ENCODE measurements at places on chromosomes 16 and 17.

GRCh38 chr17:65627891-65628643 is 66.6 kb upstream of the AXIN2 start:
- no peak for DNase-seq

DNA sequence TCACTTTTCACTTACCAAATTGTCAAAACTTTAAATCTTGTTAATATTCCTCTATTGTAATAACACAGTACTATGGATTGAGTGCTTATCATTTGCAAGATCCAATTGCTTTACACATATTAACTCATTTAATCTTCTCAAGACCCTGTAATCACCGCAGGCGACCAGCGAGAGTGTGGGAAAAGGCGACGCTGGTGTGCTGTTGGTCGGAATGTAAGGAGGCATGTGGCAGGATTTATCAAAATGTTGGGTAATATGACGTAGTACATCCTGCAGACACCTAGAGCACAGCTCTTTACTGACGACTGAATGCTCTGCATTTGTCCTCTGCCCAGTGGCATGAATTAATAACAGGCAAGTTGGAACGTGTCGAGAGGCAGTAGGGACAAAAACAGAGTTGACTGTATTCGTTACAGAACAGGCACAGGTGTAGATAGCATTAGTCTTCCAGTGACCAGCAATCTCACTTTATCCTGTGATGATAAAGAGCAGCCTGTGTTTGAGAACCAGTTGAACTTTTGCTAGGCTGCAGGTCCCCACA is 80.3 kb downstream of the TNRC6C start:
- no peak for DNase-seq

DNA sequence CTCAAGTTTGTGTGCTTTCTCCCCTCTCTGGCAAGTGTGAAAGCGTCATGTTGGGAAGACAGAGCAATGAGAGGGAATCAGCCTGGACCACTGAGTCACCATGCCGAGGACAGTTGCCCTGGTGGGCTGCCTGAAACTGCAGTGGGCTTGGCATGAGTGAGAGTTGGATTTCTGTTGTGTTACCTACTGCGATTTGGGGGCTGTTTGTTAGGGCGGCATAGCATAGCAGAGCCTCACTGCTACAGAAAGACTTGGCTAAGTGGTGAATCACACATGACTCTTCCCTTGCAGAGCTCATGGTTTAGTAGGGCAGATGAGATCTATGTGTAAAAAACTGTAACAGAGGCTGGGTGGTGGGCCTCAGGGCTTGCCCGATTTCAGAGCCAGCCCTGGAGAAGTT is 324.6 kb downstream of the C16orf95 start:
- no peak for DNase-seq

DNA sequence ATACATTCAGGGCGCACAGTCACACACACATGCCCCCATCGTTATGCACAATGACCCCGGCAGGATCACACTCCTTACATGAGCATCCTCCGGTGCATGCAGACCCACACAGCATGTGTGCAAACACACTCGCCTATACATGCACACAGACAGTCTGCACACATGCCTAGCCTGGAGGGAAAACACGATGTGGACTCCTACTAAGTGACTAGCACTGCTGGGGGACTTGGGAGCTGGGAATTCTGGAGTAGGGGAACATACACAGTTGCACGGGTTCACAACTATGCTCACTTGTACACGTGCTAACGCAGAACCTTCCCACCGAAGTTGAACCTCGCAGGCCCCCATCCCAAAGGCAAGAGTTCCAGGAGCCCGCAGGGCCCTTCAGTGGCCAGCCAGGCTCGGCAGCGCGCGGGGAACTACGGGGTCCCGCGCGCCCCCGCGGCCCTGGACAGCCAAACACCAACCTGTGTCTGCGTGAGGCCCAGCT is 2.0 kb downstream of the DLX3 start:
- no peak for DNase-seq

DNA sequence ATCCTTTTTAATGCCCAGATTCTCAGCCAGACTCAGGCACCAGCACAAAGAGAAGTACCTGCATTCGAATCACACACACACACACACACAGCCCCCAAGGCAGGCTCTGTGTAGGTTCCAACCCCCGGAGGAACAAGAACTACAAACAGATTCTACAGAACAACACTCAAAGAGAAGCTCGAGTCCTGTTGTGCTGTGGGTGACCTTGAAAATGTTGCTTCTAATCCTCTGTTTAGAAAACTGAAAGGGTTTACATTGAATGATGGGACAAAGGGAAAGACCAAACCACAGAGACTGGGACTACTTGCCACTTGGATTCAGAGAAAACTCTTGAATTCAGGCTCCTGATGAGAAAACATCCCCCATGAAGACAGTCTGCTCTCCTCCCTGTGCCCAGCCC is 568.8 kb upstream of the C16orf82 start:
- no peak for DNase-seq

GRCh38 chr17:59491353-59492090 is 73.9 kb upstream of the DHX40 start:
- no peak for DNase-seq

GRCh38 chr17:3966720-3967363 is 2.6 kb upstream of the ATP2A3 start:
- DNase-seq, result no peak

DNA sequence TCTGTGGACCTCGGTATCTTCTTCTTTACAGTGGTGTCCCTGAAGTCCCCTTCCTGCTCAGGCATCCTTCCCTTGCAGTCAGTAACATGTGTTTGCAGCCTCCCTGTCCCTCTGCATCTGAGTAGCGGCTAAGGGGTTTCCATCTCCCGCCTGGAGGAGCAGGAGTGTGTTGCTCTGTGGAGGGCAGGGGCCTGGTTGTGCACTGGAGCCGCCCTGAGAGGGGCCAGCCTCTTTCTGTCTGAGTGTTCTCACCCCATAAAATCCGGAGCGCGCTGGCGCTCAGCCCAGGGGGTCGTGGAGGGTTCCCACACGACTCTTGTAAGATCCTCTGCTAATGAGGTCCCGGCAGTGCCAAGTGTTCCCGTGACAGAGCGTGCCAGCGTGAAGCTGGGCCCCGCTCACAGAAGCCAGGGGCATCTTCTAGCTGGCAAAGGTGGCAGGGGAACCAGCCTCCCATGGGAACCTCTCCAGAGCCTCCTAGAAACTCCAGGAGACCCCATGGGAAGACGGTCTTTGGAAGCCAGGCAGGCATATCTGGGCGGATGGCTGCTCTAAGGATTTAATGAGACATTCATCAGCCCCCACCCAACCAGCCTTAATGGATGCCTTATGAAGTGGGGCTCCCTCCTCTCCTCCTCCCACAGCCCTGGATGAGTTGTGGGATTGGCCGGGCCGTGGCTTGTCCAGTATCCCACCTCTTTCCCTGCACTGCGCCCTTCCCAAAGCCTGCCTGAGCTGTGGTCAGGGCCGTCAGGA is 91.4 kb upstream of the GSE1 start:
- no peak for DNase-seq

DNA sequence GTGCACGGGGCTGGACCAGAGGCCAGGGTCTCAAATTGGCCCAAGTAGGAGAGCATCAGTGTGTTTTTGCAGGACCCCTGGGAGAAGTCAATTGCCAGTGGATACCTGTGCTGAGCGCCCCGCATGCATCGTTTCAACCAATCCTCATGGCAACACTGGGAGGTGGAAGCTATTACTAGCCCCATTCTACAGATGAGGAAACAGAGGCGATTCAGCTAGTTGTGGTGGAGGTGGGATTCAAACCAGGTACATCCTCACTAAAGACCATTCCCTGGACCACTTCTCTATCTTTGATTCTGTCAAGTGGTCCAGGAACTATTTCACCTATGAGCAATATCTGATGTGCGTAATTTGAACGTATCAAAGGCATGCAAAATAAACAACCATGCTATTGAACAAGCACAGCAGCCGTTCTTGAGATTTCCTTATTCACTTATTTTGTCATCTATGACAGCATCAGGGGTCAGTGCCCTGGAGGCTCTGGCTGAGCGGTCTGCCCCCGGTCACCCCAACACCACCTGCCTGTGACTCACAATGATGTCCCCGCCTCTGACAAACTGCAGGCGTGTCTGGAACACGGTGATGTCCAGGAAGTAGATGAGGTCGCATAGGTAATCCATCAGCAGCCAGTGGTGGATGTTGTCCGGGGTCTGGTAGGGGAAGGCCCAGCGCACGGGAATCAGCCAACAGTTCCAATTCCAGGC is 54.0 kb downstream of the CNGB1 start:
- DNase-seq, result no peak

DNA sequence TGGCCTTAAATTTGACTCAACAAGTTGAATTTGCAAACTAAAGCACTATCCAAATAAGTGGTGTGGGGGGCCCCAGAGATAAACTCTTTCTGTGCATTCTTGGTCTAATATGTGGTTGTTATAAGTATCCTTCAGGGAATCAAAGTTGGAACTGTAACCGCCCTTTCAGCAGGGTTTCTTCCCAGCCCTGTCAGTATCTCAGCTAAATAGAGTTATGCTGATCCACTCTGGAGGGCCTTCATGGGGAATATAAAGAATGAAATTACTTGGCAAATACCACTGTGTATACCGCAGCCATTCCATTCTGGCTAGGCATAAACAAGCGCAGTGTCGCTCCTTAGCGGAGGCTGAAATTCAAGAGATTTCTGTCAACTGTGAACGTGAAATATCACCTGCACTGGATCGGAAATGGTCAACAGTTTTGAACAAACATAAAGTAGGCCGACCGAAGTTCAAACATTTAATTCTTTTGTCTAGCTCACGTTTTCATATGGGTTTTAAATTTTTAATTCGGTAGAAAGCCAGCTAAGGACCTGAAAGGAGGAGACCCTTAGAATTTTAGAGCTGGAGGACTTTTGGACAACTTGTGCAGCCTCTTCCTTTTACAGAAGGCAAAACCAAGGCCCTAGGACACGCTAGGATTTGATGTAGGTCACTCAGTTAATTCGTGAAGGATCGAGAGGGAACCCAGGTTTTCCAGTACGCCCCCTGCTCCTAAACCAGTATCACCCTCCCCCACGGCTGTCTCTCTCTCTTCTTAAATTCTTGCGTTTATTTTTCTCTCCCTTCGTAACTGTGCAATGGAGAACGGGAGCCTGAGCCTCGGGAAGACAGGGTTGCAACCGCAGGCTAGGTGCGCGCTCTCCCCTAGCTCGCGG is 74.7 kb downstream of the CHD9 start:
- DNase-seq, result no peak

GRCh38 chr17:14135906-14136590 is 66.7 kb downstream of the COX10 start:
- DNase-seq, result no peak

DNA sequence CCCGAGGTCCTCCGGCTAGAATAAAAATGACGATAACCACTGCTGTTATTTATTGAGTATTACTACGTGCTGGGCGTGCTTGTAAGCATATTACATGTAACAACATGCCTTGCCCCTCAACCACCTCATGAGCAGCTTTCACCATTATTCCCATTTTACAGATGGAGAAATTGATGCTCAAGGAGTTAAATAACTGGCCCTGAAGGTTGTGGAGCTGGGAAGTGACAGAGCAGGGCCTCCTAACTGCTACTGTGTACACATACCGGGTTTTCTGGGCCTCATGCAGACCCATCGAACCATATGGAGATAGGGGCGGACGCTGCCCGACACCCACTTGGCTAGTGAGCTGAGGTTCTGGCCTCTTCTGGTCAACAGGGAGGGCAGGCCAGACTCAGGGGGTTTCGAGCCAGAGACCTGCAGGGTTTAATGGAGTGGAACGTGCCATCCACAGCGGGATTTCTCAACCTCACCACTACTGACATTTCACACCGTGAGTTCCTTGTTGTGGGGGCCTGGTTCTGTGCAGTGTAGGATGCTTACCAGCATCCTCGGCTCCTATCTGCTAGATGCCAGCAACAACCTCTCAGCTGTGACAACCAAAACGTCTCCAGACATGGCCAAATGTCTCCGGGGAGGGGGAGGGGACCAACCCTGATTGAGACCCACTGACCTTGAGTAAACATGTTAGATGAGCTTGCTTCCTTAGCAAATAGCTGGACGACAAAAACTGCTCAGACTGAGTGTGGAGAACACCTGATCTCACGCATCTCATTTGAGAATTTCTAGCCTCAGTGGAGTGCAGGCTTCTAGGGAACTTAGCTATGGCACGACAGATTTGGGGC is 432.0 kb downstream of the SLC39A11 start:
- DNase-seq, result no peak

- DNase-seq, result no peak
Measured at GRCh38 chr17:45050481-45051059, 862 bp downstream of the DCAKD start.

DNA sequence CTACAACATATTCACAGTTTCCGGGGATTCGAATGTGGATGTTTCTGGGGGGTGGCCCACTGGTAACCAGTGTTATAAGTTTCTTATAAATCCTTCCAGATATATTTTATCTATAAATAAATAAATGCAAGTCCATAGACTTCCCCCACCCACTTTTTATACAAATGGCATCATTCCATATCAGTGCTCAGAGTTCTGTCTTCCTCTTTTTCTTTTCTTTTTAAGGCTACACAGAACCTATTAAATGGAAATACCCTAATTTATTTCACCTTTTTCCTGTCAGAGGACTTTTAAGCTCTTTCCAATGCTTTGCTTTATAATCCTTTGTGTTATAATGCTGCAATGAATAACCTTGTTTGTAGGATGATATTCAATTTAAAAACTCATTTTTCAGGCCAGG is 3.8 kb downstream of the LGALS9 start:
- DNase-seq, result no peak

DNA sequence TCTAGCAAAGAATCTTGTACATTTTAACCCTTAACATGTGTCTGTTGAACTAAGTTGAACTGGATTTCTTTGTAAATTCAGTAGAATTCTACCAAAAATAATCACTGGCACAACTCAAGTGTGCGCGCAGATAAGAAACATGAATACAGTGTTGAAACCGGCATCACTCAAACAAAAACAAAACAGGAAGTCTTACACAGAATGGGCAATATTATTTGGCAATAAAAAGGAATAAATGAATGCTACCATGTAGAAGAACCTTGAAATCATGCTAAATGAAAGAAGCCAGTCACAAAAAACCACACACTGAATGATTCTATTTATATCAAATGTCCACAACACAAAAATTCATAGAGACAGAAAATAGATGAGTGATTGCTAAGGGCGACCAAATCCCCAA is 102.9 kb upstream of the ZFHX3 start:
- no peak for DNase-seq

GRCh38 chr17:4948166-4948930 is at the start of gene PFN1:
Gene PFN1, minus strand, starts transcription at chr17:4948530. Its CDS starts 136 bp downstream, at chr17:4948394.
- DNase-seq, result peak; percentile 67

DNA sequence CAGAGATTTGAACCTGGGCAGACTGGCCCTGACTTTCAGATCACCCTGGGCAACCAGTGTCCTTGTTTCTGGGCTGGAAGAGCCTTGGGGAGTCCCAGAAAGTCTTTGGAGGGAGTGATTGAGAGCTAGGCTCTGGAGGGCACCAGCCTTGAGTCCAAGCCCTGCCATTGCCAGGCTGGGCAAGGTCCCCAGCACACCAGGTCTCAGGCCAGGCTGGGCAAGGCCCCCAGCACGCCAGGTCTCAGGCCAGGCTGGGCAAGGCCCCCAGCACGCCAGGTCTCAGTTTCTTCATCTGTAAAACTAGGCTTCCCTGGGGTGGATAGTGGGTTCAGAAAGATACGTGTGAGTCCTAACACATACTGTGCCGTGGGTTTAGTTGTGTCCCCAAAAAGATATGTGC is 135.0 kb downstream of the IRF8 start:
- DNase-seq, result no peak

- DNase-seq, result no peak
Measured at GRCh38 chr16:30187971-30188561, 4.7 kb downstream of the CORO1A start.

GRCh38 chr16:1863681-1864460 is 8.1 kb downstream of the MEIOB start:
- peak; percentile 52 for DNase-seq

- no peak for DNase-seq
Measured at GRCh38 chr17:9922012-9922848, 17.2 kb upstream of the RCVRN start.

- no peak for DNase-seq
Measured at GRCh38 chr16:2495041-2495440, 18.7 kb upstream of the ATP6V0C start.
